ENCODE measurements at places on chromosomes 7 and 10. TPM values are rescaled to one million over a fixed set of nuclear protein-coding genes. Genes with fewer than 3 reads are reported as not detected.

Gene ZNF488
- 0.20 TPM for total RNA-seq

Gene AKR1C2
- 2.0 TPM for total RNA-seq

Gene VSIR
- 63.4 TPM for total RNA-seq

Gene RINT1
- 12.3 TPM for total RNA-seq

Gene DPYSL4
- total RNA-seq, result 3.6 TPM

Gene CH25H
- total RNA-seq, result 0.52 TPM

Gene INSYN2A
- total RNA-seq, result 0.90 TPM

Gene PLPP4
- total RNA-seq, result not detected

Gene SLC13A1
- total RNA-seq, result not detected

Gene ECD
- 24.9 TPM for total RNA-seq

Gene TAS2R41
- total RNA-seq, result 0.50 TPM

DNA sequence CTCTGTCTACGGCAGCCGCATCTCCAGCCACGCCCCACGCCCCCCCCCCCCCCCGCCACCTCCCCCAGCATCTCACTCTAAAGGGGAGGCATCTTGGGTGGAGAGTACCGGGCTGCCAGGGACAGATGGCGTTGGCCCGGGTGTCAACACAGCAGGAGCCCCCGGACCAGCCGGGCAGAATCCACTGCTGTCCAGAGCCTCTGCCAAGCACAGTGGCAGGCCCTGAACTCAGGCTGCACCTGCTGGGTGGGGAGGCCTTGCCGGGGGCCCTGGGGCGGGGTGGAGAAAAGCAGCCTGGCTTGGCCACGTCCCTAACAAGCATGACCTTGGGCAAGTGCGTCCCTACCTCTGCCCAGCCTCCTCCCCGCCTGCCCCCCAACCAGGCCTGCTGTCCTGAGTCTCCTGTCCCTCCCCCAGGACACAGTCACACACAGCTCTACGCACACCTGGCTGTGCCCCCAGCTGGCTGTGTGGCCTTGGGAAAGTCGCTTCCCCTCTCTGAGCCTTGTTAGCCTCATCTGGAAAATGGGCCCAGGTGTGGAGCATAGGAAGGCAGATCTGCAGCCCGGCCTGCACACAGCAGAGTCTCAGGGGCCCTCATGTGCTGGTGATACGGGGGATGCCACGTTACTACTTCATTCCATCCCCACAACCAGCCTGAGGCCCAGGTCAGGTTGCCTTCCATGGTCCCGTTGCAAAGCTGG is 45.2 kb downstream of the MICALL2 start:
- no peaks in the 10 kb centered on the region for H3K36me3 ChIP-seq
- no peak overlapping the region for H3K4me3 ChIP-seq
- H3K4me1 ChIP-seq, result peaks cover 4% of the 10 kb centered on the region
- no peak for DNase-seq
- no peaks in the 10 kb centered on the region for H3K27me3 ChIP-seq

DNA sequence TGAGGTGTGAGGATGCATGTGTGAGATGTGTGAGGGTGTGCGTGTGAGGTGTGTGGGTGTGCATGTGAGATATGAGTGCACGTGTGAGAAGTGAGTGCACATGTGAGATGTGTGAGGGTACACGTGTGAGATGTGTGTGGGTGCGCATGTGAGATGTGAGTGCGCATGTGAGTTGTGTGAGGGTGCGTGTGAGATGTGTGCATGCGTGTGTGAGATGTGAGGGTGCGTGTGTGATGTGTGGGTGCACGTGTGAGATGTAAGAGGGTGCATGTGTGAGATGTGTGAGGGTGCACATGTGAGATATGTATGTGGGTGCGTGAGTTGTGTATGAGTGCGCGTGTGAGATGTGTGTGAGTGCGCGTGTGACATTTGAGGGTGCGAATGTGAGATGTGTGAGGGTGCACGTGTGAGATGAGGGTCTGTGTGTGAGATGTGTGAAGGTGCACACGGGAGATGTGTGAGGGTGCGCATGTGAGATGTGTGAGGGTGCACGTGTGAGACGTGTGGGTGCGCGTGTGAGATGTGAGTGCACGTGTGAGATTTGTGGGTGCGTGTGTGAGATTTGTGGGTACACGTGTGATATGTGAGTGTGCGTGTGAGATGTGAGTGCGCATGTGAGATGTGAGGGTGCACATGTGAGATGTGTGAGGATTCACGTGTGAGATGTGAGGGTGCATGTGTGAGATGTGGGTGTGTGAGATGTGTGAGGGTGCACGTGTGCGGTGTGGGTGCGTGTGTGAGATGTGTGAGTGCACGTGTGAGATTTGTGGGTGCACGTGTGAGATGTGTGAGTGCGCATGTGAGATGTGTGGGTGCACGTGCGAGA is 30.5 kb downstream of the PPIF start:
- no peak overlapping the region for H3K4me3 ChIP-seq
- H3K27ac ChIP-seq, result no peak overlapping the region

GRCh38 chr7:73681031-73681430 is 2.2 kb downstream of the DNAJC30 start:
- H3K4me3 ChIP-seq, result no peak overlapping the region
- H3K4me1 ChIP-seq, result peaks cover 17% of the 10 kb centered on the region
- H3K27ac ChIP-seq, result no peak overlapping the region
- no peaks in the 10 kb centered on the region for H3K27me3 ChIP-seq
- DNase-seq, result no peak
- H3K36me3 ChIP-seq, result no peaks in the 10 kb centered on the region

DNA sequence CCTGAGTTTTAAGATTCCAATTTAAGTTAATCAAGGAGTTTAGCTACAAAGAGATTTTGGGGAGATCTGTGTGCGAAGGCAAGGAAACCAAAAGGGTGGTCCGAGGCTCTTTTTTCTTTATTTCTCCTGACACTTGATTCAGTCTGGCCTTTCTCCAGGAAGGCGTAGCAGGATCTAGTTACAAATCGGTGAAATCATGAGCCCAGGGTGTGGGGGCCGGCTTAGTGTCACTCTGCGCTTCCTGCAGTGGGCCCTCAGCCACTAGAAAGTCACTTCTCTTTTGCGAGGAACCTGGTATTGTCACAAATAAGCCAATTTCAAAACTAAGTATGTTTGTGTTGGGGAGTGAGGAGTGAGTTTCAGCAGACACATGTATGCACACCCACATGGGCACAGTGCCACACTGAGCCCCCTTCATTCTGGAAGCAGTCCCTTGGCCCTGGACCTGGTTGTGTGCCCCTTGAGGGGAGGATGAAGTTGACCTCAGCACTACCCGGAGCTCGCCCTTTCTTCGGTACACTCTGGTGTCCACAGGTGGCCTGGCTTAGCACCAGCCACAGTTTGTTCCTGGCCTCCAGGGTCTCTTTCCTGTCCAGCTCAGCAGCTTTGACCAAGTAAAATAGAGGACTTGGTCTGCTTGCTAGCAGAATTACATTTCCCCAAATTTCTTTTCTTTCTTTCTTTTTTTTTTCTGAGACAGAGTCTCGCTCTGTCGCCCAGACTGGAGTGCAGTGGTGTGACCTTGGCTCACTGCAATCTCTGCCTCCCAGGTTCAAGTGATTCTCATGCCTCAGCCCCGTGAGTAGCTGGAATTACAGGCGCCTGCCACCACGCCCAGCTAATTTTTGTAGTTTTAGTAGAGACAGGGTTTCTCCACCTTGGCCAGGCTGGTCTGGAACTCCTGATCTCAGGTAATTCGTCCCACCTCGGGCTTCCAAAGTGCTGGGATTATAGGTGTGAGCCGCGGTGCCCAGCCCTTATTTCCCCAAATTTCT is 84.0 kb upstream of the BTBD16 start:
- DNase-seq, result no peak
- H3K4me3 ChIP-seq, result no peak overlapping the region
- H3K4me1 ChIP-seq, result no peaks in the 10 kb centered on the region
- no peaks in the 10 kb centered on the region for H3K27me3 ChIP-seq

DNA sequence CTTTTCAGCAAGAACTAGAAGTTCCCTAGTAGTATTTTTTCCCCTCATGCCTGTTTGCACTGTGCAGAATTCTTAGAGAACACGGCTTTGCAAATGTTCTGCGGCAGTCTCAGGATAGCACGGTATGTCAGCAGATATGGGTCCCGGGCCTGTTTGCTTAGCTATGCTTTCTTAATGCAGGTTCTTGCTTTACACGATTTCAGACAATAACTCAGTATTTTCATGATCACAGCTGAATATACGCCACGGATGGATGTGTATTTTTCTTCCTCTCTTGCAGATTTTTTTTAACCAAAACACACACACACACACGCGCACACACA is 137.3 kb downstream of the HECW1 start:
- H3K4me1 ChIP-seq, result peaks cover 5% of the 10 kb centered on the region
- H3K27me3 ChIP-seq, result no peaks in the 10 kb centered on the region
- DNase-seq, result no peak
- H3K27ac ChIP-seq, result no peak overlapping the region
- H3K4me3 ChIP-seq, result no peak overlapping the region

DNA sequence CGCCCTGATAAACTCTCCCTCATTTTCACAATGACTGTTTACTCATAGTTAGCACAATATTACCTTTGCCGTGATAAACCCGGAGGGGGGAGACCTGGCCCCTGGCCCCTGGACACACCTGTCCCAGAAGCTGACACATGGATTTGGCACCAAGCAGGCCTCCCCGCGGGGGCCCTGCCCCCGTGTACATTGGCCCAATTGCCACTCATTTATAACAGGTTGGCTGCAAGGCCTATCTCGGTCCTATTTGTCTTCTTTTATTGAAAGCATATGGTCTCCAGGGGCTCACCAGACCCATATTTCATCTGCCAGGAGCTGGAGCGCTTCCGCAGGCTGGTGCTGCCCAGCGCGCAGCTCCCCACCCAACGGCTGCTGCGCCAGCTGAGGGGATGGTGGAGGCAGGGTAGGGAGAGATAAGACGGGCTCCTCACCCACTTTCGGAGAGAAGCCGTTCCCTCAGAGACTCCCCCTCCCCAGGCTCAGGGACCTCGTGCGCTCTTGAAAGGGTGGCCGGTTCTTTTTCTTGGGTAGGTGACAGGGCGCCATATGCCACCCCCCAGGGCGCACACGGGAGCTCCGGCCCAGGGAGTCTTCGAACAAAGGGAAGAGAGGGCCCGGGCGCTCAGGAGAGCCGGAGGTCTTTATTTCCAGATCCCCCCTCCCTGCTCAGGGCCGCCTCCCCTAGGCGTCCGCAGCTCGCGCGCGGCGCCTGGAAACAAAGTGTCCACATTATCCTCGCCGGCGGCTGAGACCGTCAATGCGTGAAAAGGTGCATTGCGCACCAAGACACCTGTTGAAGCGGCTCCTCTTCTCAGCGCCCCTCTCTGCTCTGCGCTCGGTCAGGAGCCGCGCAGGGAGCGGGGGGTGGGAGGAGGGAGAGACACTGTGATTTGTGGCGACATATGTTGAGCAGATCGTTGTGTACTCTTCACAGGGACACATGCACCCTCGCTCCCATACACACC is 4.3 kb upstream of the NEUROG3 start:
- no peak overlapping the region for H3K27ac ChIP-seq
- DNase-seq, result no peak
- H3K4me3 ChIP-seq, result no peak overlapping the region
- H3K4me1 ChIP-seq, result peaks cover under 1% of the 10 kb centered on the region

DNA sequence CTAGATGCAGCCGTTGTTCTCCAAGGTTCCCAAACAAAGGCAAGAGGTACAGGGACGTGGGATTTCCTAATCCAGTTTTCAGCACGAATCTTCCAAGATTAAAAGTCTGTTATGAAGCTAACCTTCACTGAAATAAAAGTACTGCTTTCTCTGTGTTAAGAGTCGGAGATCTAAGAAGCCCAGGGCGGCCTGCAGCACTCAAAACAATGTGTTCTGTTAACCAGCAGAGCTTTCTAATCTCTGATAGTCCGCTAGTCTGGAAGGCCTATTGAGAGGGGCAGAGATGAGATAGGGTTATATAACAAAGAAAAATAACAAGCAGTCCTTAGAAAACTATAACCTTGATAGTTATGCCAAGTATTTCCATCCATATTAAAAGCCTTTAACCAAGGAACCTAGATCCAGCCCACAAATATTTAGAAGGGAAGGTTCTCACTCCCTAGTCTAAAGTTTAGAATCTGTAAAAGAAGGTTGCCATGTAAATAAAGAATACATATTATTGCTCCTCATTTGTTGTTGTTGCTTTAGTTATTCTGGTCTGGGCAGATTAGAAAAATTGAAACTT is 106.3 kb upstream of the SVIL start:
- H3K36me3 ChIP-seq, result no peaks in the 10 kb centered on the region
- H3K4me3 ChIP-seq, result no peak overlapping the region
- peaks cover 5% of the 10 kb centered on the region for H3K4me1 ChIP-seq
- H3K27ac ChIP-seq, result no peak overlapping the region
- no peaks in the 10 kb centered on the region for H3K27me3 ChIP-seq

DNA sequence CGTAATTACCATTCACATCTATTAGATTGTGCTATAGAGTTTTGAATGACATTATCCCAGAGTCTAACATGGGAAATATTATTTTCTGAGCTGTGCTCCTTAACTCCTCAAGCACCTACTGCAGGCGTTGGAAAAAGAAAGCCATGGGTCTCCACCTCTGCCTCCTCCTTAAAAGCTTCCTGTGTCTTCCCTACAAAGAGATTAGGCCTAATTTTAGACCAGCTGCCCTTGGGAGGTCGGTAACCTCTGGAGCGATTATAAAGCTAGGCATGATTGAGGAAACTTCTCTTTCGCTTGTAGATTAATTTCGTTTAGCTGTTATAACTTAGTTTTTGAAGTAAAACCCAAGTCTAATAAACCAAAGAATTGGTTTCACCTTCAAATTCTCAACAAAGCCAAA is 75.2 kb downstream of the PLXDC2 start:
- peaks cover 3% of the 10 kb centered on the region for H3K4me1 ChIP-seq
- H3K4me3 ChIP-seq, result no peak overlapping the region
- no peak for DNase-seq
- H3K27ac ChIP-seq, result no peak overlapping the region
- H3K27me3 ChIP-seq, result no peaks in the 10 kb centered on the region

DNA sequence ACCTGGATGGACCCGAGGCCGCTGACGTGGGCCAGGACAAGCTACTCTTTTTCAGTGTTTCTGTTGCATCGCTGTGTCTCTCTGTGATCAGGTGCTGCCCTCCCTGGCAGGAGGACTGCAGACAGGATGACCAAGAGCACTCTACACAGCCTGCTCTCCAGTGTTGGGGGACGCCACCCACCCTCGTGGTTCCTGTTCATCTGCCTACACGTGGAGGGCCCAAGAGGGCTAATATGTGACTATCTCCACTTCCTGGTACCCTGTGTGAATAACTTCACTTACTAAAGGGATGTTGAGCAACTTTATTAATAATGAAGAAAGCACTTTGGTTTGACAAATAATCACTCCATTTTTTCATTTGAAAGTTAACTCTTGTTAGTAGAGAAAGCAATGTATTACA is 101.3 kb downstream of the EGFR start:
- H3K27ac ChIP-seq, result no peak overlapping the region
- no peak for DNase-seq
- no peaks in the 10 kb centered on the region for H3K36me3 ChIP-seq
- H3K4me1 ChIP-seq, result peaks cover 11% of the 10 kb centered on the region
- H3K4me3 ChIP-seq, result no peak overlapping the region

- no peaks in the 10 kb centered on the region for H3K27me3 ChIP-seq
- no peak for DNase-seq
- no peaks in the 10 kb centered on the region for H3K36me3 ChIP-seq
- no peaks in the 10 kb centered on the region for H3K4me1 ChIP-seq
- no peak overlapping the region for H3K4me3 ChIP-seq
- H3K27ac ChIP-seq, result no peak overlapping the region
Measured at GRCh38 chr10:86596266-86596665, 58.1 kb upstream of the OPN4 start.
